ENCODE measurements at places on chromosomes 3 and 15.

DNA sequence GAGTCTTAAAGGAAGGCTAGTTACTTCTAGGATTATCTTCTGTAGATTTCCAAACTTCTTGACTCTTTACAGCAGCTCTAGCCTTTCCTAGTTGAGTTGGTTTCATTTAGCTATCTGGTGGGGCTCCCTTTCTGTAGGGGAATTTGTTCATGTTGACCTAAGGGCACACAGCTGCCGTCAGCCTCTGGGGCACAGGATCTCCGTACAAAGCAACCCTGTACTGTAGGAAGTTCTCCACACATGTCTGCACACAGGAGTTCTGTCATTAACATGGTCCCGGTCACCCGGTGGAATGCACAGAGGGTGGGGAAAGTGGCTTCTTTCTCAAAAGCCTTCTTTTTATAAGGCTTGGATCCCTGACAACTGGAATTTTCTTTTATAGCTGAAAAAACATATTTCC, 88.7 kb upstream of the TNIK start:
- DNase-seq = no peak

GRCh38 chr3:173411375-173411973, 13.9 kb downstream of the NLGN1 start:
- DNase-seq = peak; percentile 18

DNA sequence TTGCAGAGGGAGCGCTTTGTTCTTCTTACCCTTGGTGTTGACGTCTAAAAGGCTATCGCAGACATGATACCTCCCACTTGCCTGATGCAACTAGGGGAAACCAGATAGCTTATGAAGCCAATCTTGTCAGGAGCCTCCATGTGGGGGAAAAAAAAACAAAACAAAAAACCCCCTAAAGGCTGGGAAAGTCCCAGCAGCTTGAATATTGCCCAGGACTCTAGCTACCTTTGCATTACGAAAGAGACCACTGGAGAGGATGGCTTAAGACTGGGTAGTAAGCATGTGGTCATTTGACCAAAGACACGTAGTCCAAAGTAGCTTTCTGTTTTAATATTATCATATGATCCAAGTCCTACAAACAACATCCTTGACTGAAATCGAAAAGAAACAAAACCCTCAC, 120.7 kb upstream of the WNT5A start:
- no peak for DNase-seq

DNA sequence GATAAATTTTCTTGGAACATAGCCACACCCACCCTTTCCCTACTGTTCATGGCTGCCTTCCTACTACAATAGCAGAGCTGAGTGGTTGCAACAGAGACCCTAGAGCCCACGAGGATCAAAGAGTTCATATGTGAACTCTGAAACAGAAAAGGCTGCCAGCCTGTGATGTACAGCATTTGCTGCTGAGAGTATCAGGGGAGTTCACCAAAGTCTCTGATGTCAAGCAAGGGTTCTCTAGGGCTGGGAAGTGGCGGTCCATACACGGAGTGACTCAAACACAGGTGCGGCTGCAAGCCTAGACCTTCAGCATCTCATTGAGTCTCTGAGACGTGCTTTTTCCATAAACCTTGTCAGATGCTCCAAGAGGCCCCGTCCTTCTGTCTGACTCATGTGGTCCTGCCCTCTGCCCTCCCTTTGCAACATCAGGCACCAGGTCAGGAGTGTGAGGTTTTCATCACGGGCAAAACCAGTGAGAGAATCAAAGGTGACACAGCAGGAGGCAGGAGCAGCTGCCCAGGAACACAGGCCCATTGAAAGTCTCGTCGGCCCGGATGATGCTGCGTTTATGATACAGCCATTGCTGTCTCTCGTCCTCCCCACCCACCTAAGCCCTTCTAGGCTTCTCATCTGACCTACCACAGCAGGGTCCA, 42.9 kb downstream of the PCSK6 start:
- DNase-seq = no peak

DNA sequence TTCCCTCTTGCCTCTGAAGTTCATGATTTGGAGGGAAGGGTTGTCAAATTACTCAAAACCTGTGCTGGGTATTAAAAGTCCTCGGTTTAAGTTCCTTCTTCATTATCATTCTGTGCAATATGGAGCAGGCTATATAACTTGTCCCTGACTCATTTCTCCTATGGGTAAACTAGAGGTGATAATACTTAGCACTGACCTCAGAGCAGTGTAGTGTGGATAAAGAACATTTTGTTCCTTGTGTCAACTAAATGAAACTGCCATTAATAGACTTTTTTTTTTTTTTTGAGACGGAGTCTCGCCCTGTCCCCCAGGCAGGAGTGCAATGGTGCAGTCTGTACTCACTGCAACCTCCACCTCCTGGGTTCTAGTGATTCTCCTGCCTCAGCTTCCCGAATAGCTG, 2.2 kb upstream of the BBX start:
- no peak for DNase-seq

GRCh38 chr3:51673802-51674654, 3.0 kb downstream of the TEX264 start:
- no peak for DNase-seq

- no peak for DNase-seq
Measured at GRCh38 chr3:175308097-175308496, 449.0 kb downstream of the NAALADL2 start.

GRCh38 chr15:62742409-62743171, 300.0 kb upstream of the TPM1 start:
- peak; percentile 29 for DNase-seq

DNA sequence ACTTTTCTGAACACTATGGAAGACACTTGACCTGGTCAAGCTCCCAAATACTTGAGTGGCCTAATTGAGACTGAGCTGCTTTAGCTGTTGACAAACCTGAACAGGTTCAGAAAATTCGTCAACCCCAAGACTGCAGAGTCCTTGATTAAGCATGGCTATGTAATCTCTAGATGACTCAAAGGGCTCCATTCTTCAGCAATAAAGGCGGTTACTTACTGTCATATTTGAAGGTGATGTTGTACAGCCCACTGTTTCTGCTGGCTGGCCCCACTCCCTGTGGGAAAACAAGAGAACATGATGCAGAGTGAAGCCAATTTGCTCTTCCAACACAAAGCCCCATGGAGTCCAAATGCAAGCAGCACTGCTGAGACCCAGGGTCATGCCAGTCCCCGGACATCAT, 45.1 kb downstream of the IL17RD start:
- DNase-seq = no peak

GRCh38 chr3:100869787-100870186, 123.4 kb downstream of the ABI3BP start:
- DNase-seq = no peak

DNA sequence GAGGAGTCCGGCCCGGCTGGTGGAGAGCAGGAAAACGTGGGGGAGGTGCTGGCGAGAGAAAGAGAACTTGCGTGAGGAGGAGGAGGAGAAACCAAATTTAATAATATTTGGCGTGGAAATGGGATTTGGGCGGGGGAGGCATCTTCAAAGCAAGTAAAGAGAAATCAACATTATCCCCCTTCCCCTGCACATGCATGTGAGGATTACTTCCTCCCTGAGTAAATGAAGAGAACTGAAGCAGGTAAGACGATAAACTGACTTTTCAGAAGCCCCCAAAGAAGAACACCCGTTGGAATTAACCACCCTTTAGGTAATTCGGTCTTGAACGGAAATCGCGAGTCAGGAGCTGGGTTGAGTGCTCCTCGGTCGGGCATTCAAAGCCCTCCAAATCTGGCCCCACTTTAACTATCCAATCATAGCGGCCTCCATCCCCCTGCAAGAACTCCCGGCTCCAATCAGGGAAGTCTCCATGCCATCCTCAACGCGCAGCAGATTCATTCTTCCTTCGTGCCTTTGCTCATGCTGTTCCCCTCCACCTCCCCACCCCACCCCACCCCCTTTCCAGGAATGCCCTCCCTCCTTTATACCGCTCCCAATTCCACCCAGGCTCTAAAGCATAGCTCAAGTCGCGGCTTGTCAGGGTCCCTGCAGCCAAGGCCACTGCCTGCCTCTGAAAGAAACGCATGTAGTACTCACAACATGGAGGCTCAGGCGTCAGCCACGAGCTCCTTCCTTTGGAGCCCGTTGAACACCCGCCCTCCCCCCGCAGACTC, 545 bp upstream of the RFX7 start:
- DNase-seq = peak; percentile 55

DNA sequence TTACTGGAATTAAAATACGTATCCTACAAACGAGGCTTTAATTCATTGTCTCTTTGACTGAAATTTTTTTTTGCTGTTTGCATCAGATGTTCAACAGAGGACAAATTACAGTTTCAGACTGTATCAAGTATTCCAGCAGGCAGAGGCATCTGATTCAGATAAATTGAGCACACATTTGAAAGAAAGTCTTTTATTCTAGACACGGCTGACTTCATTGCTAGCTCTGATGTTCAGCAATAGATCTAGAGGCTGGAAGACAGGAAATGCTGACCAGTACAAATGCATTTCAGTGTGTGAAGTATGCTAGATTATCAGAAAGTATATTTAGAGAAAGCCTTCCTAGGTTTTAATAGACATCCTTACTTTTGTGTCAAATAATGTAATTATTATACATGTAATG, 472.2 kb downstream of the NLGN1 start:
- no peak for DNase-seq

- peak; percentile 37 for DNase-seq
Measured at GRCh38 chr3:139561959-139562676, 22.6 kb upstream of the RBP1 start.

DNA sequence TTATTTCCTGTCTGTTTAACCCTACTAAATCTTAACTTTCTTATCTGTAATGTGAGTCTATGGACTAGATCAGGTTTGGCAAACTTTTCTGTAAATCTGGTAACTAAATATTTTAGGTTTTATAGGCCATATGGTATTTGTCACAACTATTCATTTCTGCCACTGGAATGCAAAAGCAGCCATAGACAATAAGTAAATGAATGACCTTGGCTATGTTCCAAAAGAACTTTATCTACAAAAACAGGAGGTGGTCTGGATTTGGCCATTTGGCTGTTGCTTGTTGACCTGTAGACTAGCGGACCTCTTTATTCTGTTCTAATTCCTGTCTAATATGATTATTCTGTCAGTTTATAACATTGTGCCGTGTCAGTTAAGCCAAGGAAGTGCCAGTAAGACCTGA, 314.2 kb downstream of the LPP start:
- DNase-seq = no peak

DNA sequence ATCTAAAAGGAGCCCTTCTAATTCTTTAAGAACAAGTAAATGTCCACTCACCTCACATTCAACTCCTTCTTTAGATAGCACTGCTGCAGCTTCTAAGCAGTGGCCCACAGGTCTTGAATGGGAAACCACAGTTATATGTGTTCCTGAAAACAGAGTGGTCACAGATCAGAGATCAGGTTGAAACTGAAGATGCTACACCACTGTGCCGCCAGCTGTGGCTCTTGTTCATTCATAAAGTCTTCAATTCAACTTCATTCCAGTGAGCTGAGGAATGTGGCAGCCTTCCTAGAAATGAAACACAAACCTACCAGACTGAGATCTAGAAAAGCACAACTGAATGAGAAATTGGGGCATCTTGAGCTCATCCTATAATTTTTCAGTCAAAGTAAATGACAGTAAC, 4.0 kb downstream of the PDHB start:
- DNase-seq = no peak

DNA sequence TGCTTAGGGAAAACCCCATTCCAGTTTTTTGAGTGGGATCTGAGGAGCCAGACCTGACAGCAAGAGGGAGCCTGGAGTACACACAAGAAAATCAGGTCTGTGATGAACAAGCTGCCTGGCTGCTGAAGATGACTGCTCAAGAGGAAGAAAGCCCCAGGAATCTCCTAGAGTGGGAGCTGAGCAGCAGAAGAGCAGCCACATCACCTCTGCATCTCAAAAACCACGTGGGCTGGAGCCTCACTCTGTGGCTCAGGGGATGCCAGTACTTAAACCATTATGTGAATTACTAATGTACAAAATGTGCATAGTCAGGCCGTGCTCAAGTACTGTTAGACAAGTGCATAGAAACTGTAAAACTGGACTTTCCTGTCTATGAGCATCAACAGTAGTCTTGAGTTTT, 52.4 kb downstream of the SLC9A9 start:
- DNase-seq = no peak

GRCh38 chr3:123140550-123140949, 61.2 kb upstream of the SEC22A start:
- no peak for DNase-seq

- no peak for DNase-seq
Measured at GRCh38 chr3:124295362-124295761, 303.4 kb upstream of the ROPN1 start.

GRCh38 chr3:56971816-56972215, 88.6 kb upstream of the SPATA12 start:
- DNase-seq = no peak

GRCh38 chr3:43217633-43218032, 68.7 kb upstream of the SNRK start:
- no peak for DNase-seq

- DNase-seq = peak; percentile 40
Measured at GRCh38 chr15:100849021-100849854, 30.4 kb upstream of the ALDH1A3 start.

DNA sequence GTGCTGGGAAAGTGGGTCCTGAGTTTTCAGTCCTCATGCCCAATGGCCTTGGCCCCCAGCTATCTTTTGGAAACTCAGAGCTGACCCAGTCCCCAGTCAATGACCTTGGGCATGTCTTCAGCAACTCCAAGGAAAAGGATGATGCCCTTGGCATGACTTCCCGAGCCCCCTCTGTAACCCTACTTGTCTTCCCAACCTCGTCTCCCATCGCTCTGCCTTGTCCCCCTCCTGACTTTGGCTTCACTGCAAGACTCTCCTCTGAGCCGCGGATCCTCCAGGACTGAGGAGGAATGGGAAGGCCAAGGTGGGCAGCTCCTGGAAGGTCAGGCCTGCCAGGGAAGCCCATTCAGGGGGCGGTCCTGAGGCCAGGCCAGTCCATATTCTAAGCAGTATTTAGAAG, 73.5 kb upstream of the MEF2A start:
- DNase-seq = no peak

DNA sequence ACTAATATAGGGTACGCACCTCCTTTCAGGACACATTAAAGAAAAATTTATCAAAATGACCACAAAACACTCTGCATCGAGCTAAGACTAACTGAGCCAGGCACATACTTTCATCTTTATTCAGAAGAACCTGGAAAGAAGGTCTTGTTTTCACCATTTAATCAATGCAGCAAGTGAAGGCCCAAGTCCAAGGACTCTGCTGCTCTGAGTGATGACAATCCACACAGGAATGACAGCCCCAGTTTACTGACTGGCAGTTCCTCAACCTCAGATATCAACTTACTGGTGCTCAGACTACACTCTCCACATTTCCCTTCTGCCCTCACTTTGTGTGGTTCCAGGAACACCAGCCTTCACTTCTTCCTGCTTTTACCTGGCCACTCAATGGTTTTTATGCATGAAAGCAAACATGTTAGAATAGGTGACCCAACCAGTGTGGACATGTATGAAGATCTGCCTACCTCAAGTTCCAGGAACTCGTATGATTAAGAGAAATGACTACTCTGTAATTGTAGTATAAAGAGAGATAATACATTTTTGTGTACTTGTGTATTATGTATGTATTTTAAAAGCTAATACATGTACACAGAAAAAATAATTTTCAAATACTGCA, 29.1 kb upstream of the RASA2 start:
- DNase-seq = no peak

DNA sequence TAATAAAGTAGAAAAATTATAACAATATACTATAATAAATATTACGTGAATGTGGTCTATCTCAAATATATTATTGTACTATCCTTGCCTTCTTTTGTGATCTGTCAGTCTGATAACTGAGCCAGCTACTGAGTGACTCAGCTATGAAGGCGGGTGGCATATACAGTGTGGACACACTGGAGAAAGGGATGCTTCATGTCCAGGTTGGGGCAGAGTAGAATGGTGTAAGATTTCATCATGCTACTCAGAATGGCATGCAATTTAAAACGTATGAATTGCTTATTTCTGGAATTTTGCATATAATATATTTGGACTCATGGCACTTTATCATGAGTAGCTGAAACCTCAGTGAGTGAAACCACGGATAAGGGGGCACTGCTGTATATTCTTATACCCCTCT, 172.9 kb upstream of the TBC1D5 start:
- DNase-seq = no peak

Measured in amygdala (tissue), 56 donors.